ENCODE measurements at places on chromosomes 2 and 18.

- no peak for DNase-seq
Measured at GRCh38 chr2:1371082-1371481, 42.2 kb upstream of the TPO start.

- no peak for DNase-seq
Measured at GRCh38 chr2:238093181-238094140, 6.7 kb upstream of the ESPNL start.

- DNase-seq: no peak
Measured at GRCh38 chr2:146392186-146392585, 1452.6 kb upstream of the ACVR2A start.

- DNase-seq: no peak
Measured at GRCh38 chr2:11748018-11748860, 1.8 kb downstream of the LPIN1 start.

GRCh38 chr2:219467736-219468075 is 31.0 kb upstream of the GMPPA start:
- DNase-seq: no peak

GRCh38 chr2:191045141-191045540 is 31.2 kb upstream of the STAT1 start:
- DNase-seq: no peak
